Stimulated activated CD8-positive, alpha-beta memory T cell treated with anti-CD3 and anti-CD28 coated beads, Interleukin-15, amount 100 ng/mL, for 48 hours (primary cell): ENCODE measurements at places on chromosomes 5 and 9.

DNA sequence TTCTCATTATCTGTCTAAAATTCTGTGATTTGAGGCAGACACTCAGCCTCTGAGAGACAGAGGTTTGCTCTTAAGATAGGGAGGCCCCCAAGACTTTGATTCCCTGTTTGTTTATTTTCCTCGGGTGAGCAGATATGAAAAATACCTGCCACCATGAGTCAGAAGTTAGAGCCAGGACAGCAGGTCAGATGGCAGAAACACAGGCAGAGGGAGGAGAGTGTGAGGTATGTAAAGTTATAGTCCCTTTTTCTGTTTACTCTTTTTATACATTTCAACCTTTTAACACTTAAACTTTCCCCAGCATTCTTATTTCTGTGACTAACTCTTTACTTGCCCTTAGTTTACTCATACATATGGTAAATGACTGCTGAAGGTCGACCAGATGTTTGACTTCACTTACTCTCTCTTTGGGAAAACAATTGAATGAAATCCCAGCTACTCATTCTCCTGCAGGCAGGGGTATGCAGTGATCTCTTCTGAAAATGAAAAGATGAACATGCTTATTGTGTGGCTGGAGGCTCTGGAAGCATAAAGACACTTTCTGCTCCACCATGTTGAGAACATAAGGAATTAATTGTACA lies 383.8 kb downstream of the NTRK2 start:
- DNase-seq = no peak

- no peak for DNase-seq
Measured at GRCh38 chr9:134897584-134898170, 17.1 kb downstream of the FCN2 start.

DNA sequence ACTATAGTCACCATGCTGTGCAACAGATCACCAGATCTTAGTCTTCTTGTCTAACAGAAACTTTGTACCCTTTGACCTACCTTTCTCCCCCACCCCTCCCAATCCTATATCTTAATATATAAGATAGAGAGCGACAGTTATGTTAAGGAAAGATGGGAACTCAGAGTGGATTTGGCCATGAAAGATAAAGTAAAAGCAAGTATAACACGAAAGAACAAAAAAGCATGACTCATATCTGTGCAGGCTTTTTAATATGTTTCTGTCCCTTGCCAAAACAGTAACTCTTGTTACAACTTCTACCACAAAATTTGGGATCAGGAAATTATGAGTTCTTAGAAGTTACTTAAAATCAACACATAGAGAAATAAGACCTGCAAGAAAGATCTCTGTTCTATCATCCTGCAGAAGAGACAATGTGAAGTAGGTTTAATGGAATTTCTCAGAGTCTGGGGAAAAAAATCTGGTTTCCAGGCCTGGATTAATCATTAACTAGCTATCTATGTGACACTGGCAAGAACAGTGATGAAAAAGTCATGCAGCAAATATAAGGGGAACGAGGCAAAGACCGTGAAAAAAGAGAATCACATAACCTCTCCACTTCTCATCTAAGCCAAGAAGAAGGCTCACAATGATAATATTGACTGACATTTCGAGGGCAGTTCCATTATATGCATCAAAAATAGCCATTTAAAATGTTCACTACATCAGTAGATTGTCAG lies 18.6 kb downstream of the BAAT start:
- no peak for DNase-seq

DNA sequence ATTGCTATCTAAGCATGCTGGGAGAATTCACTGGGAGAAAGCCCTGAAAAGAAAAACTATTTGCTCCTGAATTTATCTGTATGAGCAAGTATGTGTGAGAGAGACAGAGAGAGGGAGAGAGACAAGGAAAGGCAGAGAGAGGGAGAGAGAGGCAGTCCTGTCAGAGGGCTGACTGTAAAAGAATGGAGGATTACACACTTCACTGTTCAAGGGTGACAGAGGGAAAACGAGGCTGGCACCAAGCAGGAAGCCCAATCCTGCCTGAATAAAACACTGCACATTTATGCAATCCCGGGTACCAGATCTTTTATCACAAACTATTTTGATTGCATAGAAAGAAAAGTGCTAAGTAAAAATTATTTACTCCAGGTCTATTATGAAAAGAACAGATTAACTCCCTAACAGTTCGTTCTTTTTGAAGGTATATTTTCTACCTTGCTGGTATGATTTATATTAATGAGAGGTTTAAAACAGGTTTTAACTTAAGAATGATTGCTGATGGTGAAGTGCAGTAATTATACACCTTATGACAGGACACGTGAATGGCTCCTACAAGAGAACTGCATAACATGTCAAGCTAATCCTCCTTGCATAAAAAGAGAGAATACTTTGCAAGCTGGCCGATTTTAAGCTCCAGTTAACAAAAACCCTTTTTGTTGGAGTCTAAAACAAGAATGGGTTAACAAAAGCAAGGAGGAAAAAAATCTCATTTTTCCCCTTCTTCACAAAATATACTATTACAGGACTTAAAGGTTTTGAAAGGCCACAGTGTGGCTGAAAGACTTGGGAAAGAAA lies 82.5 kb downstream of the NFIB start:
- no peak for DNase-seq

DNA sequence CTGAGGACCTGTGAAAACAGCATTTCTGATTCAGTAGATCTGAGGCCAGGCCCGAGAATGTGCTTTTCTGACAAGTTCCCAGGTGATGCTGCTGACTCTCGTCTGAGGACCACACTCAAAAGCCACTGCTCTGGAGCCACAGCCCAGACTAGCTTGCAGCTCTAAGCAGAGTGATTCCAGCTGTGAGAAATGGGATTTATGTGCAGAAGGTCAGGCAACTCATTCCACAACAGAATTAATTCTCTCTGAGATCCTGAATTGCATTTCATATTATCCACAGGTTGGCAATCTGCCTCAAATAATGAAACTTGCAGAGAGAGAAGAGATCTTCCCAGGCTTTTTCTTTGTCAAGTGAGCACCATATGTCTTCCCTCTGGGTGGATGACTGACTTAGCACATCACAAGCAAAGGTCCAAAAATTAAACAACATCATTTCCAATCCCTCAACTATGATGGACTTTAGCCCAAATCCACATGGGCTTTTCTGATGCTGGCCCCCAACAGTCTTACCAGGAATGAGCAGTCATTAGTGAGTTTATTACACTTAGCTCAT lies 140.2 kb downstream of the ALDH1A1 start:
- no peak for DNase-seq

DNA sequence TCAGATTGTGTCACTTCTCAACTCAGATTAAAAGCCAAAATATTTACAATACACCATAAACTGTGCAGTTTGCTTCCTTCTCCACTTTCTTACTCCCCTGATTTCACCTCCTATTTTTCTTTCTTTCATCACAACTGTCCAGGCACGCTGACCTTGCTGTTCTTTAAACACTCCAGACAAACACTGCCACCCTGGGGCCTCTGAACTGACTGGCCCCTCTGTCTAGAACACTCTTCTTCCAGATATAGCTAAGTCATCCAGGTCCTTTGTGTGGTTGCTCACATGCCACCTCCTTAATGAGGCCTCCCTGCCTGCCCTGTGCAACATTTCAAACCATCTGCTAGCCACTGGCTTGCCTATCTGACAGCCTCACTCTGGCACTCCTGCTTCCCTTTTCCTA lies 46.6 kb downstream of the ATG10 start:
- DNase-seq = no peak

GRCh38 chr9:61669352-61669751 lies 479.5 kb downstream of the SPATA31A7 start:
- DNase-seq = no peak

GRCh38 chr9:93255994-93256877 lies 72.3 kb downstream of the WNK2 start:
- DNase-seq = no peak

- no peak for DNase-seq
Measured at GRCh38 chr9:17229945-17230560, 95.2 kb downstream of the CNTLN start.

- DNase-seq = no peak
Measured at GRCh38 chr5:150461231-150461630, 11.7 kb upstream of the RPS14 start.

DNA sequence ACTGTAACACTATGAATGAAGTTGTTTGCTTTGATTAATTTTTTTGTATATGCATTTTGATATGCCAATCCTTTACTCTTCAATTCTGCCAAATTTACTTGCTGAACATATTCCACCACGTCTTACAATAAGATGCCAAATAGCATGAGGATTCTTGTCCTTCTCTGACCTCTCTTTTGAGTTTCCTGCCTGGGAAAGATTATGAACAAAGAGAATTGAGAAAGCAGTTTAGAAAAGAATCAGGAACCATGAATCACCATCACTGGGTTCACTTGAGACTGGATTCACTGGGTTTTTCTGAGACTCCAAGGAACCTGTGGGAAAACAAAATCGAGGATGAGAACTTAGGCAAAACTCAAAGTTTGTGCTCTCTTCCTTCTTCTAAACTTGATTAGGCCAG lies 256.5 kb downstream of the CETN3 start:
- no peak for DNase-seq

DNA sequence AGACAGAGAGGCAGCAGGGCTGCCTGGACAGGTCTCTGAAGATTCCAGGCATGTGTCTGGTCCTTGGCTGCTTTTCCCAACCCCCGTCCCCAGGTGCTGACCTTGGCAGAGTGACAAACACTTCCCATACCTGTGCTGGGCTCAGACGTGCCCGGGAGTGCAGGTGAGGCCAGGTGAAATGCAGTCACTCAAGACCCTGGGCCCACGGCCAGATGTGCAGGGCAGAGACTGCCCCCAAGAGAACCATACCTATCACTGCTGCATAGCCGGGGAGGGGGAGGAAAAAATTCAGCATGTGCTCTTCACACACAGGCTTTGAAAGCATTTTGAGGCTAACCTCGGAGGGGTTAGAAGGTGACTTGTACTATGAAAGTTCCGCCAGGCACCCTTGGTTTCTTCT lies 22.6 kb downstream of the CCNJL start:
- DNase-seq = no peak

GRCh38 chr9:13076616-13077015 lies 202.9 kb downstream of the MPDZ start:
- DNase-seq = no peak

DNA sequence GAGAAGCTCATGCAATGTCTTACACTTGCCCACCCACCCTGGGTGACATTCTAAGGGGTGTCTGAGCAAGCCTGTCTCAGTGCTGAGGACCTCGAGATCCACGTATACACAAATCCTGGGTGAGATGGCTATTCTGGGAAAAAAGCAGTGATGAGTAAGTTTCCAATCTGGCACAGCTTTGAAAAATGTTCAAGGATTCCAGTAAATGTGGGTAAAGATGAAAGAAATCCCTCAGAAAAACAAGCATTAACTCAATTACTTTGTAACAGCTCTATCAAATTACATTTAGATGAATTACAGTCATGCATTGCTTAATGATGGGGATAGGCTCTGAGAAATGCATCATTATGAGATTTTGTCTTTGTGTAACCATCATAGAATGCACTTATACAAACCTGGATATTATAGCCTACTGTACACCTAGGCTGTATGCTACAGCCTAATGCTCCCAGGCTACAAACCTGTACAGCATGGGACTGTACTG lies 26.9 kb downstream of the GOLM1 start:
- no peak for DNase-seq

- peak; percentile 84 for DNase-seq
Measured at GRCh38 chr5:180860887-180861822, at the start of gene ZFP62. ZFP62 (minus strand) TSS chr5:180861276; CDS start chr5:180861219, 57 bp downstream.

DNA sequence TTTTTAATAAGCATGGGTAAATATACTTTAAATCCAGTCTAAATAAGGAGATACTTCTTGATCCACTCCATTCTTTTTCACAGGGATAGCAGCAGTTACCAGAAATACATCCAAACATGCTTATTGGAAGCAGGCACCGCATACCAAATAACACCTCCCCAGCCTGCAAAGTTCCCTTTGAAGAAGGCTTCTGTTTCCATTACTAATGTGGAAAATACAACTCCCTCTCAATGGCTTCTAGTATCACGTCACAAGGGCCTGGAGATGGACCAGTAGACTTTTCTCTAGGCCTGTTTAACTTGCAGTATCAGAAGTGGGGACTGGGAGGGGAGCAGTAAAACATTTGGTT lies 20.8 kb downstream of the TMEM245 start:
- no peak for DNase-seq

DNA sequence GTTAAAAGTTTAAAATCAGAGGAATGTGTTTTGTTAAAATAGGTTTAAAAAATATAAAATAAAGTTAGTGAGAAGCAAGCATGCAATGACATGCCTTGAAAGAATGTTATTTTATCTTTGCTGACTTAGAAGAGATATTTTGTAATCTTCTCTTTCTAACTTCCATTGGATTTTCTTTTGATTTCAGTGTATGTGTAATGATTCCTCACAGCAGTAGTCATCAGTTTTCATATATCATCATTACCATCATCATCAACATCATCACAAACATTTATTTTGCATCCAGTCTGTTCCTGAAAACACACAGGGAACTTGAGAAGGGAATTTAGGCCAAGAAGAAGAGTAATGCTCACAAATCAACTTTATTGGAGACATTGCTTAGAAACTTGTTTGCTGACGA lies 699.6 kb downstream of the TAF11L14 start:
- no peak for DNase-seq

DNA sequence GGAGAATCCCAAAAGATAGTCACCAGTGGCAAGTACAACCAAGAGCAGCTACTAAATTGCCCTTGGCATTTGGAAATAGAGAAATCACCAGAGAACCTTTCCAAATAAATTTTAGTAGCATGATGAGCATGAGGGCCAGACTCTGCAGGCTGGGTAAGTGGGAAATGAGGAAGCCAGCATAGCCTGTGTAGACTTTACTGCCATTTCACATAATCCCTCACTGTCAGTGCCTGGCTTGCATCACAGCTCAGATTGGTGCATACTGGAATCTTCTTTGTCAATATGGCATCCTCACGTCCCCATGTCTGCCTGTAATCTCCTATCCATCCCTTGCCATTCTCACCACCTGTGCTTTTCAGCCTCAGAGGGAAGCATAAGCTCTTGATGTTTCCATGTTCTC lies 14.5 kb downstream of the GRAMD2B start:
- no peak for DNase-seq

DNA sequence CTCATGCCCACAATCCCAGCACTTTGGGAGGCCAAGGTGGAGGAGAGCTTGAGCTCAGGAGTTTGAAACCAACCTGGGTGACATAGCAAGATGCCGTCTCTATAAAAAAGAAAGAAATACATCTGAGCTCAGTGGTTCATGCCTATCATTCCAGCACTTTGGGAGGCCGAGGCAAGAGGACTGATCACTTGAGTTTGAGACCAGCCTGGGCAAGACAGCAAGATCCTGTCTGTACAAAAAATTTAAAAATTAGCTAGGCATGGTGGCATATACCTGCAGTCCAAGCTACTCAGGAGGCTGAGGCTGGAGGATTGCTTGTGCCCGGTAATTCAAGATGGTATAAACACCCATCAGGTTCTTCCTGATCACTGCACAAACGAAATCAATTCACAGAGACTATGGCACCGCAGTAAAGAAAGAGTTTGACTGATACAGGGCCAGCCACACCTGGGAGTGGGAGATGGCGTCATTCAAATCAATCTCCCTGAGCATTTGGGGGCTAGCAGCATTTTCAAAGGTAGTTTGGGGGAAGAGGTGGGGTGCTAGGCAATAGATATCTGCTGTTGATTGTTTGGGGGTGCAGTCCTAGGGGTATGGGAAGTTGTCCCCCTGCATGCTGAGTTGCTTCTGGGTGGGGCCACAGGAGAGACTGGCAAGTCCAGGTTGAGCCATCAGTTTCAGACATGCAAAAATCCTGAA lies 169.2 kb downstream of the TTC39B start:
- DNase-seq = no peak
